GM23248 (cell line): ENCODE measurements at places on chromosomes 16 and 17. TPM values are rescaled to one million over a fixed set of nuclear protein-coding genes. Genes with fewer than 3 reads are reported as not detected.

MT1B gene
- not detected in 2 replicates for total RNA-seq

- DNase-seq, result no peak
These were observed 45.5 kb downstream of the C16orf82 start for GRCh38 chr16:27112093-27112811.

TPSAB1 gene
- total RNA-seq, result not detected in 2 replicates

RTN4RL1 gene
- 0.22 TPM in 1 of 2 replicates, not detected in the other for total RNA-seq

GRCh38 chr16:62036101-62036801 lies at the start of gene CDH8:
Gene CDH8 (minus strand): TSS chr16:62036438. CDS start chr16:62021403, 15,035 bp downstream.
- no peak for DNase-seq

DNA sequence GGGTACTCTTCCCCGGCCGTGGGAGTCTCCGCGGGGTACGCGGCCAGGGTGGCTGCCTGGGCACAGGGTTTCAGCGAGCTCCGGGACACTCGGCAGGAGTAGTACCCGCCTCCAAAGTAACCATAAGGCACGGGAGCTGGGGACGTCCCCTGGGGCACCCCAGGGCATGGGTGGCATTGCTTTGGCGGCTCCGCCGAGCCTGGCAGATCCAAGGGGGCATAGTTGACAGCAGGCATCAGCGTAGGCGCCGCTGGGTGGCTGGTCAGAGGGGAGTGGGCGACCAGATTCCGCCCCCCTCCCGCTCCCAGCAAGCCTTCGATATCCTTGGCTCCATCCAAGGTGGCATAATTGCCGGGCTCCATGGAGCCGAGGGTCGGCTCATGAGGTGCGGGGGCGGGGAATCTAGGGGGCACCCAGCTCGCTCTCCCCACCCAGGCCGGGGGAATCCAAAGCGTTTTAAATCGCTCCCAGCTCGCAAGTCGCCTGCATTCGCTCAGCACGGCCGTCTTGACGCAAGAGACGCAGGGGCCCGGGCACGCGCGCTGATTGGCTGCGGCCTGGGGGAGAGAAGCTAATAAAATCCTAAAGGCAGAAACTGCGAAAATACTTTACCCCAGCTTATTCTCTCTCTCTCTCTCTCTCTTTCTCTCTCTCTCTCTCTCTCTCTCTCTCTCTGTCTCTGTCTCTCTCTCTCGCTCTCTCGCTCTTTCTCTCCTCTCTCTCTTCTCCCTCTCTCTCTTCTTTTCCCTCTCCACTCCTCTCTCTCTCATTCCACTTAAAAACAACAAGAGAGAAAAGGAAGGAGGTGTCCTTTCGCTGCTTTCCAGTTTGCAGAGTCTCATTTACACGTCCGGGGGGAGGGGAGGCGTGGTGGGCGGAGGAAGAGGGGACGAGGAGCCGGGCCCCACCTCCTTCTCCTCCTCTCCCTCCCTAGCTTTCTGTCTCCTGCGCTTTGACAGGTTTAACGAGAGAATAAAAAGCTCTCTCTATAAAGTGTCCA lies at the start of gene HOXB13:
HOXB13 (minus strand) TSS at position 519 of the 1,000 bp plus-strand sequence; CDS start at position 362, 157 bp downstream.
- peak; percentile 70 for DNase-seq

DNA sequence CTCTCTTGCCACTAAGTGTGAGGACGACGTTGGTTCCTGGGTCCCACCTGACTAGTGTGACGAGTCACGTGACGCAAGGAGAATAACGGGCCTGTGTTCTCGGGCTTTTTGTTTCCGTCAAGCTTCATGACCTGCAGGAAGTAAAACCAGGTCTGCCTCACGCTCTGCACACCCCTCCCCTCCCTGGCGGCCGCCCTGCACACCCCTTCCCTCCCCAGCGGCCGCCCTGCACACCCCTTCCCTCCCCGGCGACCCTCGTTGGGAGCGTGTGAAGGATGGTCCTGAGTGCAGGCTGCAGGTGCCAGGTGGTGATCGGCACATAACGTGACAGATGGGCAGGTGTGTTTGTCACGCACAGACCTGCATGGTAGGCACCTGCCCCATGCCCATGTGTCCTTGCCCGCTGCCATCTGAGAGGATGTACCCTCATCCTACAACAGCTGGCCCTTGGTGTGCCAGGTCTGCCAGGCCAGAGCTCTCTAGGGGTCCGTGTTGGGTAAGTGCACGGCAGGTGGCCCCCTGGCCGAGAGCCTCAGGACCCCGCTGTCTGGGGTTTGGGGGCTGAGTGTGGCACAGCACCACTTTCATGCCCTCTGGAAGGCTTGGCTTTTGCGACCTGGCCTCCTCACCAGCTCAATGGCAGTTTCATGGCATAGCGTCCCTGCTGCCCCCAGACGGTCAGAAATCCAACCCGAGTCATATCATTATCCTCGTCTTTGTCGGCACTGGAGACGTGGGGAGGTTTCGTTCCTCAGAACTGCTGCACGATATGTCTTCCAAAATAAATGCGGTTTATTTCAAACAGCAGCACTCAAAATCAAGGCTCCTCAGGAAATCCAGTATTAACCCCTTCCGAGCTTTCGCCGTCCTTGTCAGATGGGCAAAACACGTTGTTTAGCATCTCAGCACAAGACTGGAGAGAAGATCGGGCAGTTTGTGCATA lies 191.8 kb upstream of the CHMP6 start:
- DNase-seq, result no peak

- no peak for DNase-seq
These were observed 43.0 kb downstream of the OR1D5 start for GRCh38 chr17:3020381-3020780.

DNA sequence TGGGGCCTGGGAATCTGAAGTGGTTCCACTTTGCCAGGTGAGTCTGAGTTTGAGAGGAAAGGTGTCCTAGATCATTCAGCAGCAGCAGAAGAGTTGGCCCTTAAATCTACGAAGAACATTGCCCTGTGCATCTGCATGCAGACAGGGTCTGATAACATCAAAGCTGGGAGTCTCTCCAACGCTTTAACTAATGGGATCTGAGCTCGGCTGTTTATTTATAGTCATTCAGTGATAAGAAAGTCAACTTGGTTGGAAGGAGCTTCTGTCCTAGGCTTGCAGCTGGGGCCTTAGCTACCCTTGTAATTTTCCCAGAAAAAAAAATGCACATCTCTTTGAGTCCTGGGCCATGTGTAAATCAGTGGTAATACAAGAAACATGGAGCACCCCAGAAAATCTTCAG lies 418.0 kb upstream of the HSBP1 start:
- DNase-seq, result no peak

- no peak for DNase-seq
These were observed 51.0 kb downstream of the CMIP start for GRCh38 chr16:81495321-81496234.

DNA sequence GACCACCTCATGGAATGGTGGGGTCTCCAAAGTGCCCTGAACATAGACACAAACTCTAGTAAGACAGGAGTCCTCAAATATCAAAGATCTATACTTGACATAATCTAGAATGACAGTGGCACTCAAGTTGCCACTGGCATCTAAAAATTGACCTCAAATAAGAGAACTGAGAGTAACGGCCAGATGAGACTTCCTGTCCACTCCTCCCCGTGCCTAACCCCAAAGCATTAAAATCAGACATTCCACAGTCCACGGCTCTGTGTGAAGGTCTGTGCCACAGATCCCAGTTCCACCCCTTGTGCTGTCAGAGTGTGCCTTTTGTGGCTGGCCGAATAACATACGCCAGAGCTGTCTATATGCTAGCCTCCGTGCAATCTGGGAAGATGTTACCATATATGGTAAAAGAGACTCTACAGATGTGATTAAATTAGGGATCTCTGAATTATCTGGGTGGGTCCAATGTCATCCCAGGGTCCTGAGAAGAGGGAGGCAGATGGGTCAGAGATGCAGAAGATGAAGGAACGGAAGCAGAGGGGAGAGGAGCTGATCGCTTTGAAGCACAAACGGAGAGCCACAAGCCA lies 21.0 kb upstream of the EVPL start:
- DNase-seq, result no peak

GRCh38 chr17:19590912-19591551 lies 57.4 kb downstream of the SLC47A1 start:
- DNase-seq, result no peak

SLC5A11 gene
- not detected in 2 replicates for total RNA-seq

DNA sequence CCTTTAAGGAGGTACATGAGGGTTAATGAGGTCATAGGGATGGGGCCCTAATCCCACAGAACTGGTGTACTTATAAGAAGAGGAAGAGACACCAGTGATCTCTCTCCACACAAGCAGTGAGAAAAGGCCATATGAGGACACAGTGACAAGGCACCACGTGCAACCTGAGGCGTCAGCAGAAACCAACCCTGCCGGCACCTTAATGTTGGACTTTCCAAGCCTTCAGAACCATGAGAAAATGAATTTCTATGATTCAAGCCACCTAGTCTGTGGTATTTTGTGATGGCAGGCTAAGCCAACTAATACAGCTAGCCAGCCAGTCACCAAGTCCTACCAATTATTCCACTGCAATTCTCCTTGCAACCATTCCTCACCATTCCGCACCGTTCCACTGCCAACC lies 39.5 kb downstream of the COPRS start:
- no peak for DNase-seq

DNA sequence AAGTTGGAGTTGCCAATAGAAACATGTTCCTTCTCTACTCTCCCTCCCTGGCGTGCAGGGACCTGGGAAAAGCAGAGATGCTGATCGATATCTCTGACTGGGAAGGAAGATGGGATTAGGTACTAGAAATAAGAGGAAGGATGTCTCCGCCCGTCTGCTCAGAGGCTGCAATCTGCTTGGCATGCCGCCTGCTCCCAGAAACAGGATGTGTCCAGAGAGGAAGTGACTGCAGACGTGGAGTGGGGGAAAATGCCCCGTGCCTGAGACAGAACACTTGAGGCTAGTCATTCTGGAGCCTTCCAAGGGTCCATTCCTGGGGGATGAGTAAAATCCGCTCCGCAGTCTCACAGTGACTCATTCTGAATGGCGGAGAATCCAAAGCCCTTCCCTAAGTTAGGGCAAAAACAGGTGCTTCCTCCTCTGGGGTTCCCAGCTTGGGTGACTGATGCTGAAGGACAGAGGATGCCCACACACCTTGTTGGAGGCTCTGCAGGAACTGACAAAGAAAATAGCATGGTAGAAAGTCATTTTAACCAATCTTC lies 45.0 kb upstream of the SMURF2 start:
- peak; percentile 99 for DNase-seq

DNA sequence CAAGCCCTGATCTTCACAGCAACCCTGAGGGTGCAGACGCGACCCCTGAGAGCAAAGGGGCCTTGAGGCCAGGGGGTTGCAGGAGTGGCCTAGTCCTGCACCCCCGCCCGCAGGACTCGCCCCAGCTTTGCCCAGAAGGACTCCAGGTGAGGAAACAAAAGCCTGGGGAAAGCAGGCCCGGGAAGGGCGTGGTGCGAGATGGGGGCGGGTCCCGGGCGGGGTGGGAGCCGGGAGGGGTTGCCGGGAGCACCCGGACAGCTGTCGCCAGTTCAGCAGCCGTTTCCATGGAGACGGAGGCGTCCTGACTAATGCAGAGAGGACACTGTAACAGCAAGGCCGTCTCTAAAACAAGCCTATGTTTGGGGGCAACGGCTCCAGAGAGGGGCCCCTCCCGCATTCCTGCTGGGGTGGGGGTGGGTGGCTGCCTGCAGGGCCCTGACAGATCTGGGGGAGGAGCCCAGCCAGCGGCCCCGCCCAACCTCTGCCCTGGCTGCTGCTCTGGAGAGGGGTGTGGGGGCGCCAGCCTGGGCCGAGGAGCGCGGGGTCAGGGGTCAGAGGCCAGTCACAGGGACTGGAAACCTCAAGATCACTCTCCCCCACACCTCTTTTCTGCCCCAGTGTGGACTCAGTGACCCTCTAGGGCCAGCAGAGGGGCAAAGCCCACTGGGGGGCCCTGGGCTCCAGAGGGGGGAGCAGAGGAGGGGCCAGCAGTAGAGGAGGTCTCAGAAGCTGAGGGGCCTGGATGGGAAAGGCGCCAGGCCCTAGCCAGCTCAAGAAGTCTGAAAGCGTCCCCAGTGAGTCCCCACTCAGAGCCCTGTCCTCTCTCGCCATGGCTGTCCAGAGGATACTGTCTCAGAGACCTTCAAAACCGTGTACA lies 3.1 kb upstream of the TPPP3 start:
- peak; percentile 93 for DNase-seq

GRCh38 chr16:17970157-17970765 lies 366.3 kb downstream of the NPIPA8 start:
- no peak for DNase-seq

GP2 gene
- total RNA-seq, result not detected in 2 replicates

PNMT gene
- total RNA-seq, result not detected in 2 replicates

MT3 gene
- not detected in 2 replicates for total RNA-seq

TMC5 gene
- total RNA-seq, result not detected in 2 replicates

DNA sequence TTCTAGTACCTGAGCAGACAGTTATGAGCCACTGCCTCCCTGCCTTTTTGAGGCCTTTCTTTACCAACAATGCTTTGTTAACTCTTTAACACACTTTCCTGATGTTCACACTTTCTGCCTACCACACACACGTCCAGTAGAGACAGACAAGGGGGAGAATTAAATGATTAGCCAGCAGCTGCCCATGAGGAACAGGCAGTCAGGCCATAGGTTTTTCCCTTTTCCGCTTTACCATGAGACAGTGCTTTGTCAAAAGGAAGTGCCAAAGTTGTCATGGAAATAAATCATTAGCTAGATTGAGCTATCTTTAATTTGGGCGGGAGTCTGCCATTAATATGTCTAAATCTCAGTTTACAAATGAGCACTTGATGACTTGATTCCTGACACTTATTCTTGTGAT lies 102.1 kb downstream of the PITPNC1 start:
- no peak for DNase-seq

TBX4 gene
- total RNA-seq, result not detected in 2 replicates

DNA sequence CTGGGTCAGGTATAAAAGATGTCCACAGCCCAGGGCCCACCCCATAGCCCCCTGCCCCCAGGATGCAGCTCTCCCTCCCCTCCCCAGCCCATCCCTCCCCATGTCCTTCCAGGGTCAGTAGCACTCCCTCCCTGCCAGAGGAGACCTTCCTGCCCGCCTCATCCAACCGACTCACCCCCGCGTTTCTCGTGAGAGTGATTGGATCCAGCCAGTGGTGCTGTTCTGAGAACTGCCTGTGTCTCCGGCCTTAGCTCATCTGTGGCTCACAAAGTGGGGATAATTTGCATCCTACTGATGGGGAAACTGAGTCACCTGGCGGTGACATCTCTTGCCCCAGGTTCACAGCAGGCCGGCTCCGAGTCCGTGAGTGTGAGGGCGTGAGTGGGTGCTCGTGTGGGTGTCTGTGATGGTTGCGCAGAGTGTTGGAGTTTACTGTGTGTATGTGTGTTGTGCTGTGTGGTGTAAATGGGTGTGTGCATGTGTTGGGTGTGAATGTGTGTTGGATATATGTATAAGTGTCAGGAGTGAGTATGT lies 90.7 kb upstream of the GSE1 start:
- no peak for DNase-seq

GRCh38 chr17:76511668-76512365 lies 10.6 kb upstream of the RHBDF2 start:
- no peak for DNase-seq

- no peak for DNase-seq
These were observed 7.5 kb upstream of the SMTNL2 start for GRCh38 chr17:4576729-4577322.

TMEM114 gene
- not detected in 2 replicates for total RNA-seq

HSD17B2 gene
- total RNA-seq, result not detected in 2 replicates

KCTD5 gene
- 28.1 and 38.3 TPM in 2 replicates for total RNA-seq

MAPT gene
- not detected in 2 replicates for total RNA-seq

DNA sequence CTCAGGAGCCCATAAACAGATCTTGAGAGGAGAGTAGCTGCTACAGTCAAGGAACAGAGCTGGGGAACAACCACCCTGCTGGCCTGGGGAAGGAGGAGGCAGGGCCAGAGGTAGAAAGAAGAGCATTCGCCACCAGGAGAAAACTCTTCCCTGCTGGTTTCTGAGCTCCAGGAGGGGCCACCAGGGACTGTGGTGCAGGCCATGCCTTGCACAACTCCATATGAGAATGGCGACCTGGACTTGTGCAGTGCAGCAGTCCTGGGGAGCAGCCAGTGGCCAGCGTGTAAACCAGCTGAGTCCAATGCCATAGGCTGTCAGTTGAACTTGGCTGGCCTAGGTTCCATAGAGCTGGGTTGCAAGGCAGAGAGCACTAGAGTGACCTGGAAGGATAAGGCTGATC lies 11.6 kb downstream of the SLC13A2 start:
- DNase-seq, result no peak
